Esophagus mucosa (tissue), 1 donor: ENCODE measurements at places on chromosomes 6 and 20. TPM values are rescaled to one million over a fixed set of nuclear protein-coding genes. Genes with fewer than 3 reads are reported as not detected.

- no peak for ATAC-seq
Observed at GRCh38 chr6:168125429-168126001, 46.5 kb upstream of the FRMD1 start.

GRCh38 chr6:53282741-53283140 is 66.0 kb downstream of the ELOVL5 start:
- no peak for ATAC-seq

GRCh38 chr6:102417368-102417998 is 1024.0 kb downstream of the GRIK2 start:
- no peak for ATAC-seq

GRCh38 chr6:79138146-79138545 is 60.1 kb upstream of the PHIP start:
- ATAC-seq, result no peak

DNA sequence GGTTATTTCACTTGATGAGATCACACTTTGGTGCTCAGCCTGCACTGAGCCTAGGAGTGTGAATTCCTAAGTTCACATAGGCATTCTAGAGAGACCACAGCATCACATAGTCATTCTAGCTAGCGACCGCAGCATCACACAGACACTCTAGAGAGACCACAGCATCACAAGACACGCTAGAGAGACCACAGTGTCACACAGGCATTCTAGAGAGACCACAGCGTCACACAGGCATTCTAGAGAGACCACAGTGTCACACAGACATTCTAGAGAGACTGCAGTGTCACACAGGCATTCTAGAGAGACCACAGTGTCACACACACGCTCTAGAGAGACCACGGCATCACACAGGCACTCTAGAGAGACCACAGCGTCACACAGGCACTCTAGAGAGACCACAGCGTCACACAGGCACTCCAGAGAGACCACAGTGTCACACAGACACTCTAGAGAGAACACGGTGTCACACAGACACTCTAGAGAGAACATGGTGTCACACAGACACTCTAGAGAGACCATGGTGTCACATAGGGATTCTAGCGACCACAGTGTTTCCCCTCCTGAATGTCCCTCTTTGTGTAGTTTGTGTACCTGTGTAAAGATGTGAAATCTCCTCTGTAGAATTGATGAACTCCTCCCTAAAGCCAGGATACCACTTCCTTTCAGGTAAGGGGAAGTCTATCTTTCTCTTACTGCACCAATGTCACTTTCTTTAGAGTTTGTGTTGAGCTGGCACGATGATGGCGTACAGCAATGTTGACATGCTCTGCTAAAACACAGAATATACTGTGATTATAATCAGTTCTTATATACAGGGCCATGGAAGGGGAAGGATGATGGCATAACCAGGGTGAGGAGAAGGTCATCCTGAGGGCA is 169.4 kb downstream of the ZDHHC14 start:
- no peak for ATAC-seq

GRCh38 chr20:62595069-62595468 is 47.2 kb upstream of the SLCO4A1 start:
- no peak for ATAC-seq

DNA sequence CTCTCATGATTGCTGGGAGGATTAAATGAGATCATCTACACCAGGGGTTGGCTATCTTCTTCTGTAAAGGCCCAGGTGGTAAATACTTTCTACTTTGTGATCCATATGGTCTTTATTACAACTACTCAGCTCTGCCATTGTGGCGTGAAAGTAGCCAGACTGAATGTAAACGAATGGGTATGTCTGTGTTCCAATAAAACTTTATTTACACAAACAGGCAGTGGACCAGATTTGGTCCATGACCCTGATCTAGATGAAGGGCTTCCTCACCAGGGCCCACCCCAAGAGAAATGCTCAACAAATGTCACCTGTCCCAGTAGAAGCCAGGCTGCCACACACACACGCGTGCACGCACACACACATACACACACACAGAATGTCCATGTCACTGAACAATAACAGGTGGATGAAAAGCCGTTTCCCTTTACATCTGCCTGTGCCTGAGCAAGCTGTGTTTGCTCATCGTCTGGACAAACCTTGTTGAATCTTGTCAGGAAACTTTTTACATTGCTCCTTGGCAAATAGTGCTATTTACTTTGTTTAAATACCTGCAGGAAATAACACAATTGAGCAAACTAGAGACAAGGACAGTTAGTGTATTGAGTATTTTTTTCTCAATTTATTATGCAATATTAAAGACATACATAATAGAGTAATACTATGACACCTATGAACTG is 114.3 kb downstream of the EYA2 start:
- peak; percentile 61 for ATAC-seq

DNA sequence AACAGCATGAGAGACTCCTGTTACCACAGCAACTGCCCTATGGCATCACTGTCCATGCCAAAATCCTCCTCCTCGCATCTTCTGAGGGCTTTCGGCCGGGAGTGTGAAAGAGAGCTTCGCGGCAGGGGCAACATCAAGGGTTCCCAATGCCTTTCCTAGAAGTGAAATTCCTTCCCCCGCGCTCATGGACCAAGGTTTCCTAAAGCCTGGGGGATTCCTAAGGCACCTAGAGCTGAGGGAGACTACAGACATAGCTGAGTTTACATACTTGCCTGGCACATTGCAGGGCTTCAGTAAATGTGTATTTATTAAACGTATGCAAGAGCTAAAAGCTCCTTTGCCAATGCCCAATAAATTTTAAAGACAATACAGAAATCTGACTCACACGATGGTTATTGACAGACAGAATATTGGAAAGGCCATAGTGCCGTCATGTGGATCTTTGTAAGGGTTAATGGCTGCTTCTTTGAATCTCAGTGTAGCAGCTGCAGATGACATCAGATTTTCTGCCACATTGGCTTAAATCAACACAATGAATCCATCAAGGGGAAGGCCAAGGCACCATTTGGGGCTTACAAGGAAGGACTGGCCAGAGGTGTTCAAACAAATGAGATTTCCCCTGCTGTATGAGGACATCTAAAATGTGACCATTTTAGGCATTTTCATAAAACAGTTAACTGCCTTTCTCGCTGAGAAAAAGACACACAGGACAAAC is 281.2 kb upstream of the JARID2 start:
- ATAC-seq, result no peak

DNA sequence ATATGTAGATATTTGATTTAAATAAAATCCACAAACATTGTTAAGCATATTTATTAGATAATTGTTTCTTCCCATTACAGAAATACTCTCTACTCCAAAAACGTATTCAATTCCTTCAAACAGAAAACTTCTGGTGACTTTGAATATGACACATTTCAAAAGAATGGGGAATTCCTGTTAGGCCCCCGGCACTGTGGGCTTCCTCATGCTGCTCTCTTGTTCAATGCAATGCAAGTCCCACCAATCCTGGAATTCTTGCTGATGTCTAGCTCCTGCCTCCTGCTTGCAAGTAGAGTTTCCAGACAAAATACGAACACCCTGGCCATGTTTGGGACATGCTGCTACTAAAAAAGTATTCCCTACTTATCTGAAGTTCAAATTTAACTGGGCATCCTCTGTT is 544.1 kb downstream of the QKI start:
- ATAC-seq, result no peak

DNA sequence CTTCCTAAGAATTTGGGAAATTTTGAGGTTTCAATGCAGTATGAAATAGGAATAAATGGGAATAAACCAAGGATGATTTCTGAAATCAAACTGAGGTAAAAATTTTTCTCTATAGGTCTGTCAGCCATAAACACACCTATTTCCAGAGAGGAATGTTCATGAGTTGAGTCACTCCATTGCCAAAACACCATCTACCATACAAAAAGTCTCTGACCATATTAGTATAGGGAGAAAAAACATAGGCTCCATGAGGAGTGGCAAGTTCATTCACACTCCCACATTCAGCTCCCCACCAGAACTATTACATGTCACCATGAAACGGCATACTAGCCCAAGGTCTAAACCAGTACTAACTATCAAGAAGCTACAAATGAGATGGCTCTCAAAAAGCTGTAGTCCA is 9.6 kb downstream of the ZNF318 start:
- ATAC-seq, result no peak

DNA sequence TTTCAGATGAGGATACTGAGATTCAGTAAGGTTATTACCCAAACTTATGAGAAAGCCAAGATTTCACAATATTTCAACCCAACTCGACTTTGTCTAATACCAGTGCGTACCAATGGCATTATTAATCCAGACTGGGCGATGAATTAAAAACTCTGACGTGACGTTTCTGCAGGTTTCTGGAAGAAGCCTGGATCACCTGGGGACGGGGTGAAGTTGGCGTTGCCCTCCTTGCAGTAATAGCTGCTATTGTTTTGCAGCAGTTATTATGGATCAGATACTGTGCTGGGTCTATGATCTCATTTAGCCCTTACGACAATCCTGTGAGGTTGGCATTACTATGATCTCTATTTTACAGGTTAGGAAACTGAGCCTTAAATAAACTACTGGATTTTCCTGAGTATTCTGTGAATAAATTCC is 569 bp upstream of the CDC5L start:
- ATAC-seq, result peak; percentile 14

GRCh38 chr6:11201015-11201414 is 31.5 kb downstream of the NEDD9 start:
- ATAC-seq, result no peak

DNA sequence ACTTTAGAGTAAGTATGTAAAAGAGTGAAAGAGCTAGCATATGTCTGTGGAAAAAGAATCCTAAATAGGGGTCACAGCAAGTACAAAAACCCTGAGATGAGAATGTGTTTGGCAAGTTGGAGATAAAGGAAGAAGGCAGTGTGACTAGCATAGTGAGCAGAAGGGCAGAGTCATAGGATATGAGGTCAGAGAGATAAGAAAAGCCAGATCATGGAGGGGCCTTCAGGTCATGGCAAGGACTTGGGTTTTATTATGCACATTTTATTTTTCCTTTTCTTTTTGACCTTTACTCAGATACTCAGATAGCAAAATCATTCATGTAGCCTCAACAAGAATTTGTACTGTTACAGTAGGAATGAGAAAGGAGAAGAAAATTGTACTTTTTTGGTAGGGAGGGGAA is 138.0 kb downstream of the GJA1 start:
- no peak for ATAC-seq

GRCh38 chr20:12891643-12892042 is 117.1 kb upstream of the SPTLC3 start:
- no peak for ATAC-seq

DNA sequence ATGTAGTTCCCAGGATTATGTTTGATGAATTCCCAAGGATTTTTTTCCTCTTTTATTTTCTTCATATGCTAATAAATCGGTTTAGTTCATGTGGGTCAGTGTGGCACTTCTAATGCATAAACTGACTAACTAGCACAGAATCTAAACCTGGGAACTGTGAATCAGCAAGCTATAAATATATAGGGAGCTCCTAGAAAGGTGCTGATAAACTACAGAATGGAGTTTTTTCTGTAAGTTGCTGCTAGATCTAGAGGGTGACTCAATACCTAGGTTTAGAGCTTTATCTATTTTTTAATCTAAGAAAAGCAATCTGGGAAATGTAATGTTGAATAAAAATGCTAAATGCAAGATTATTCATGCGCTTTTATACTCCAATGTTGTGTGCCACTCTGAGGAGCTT is 118.8 kb upstream of the PTCHD4 start:
- no peak for ATAC-seq

GRCh38 chr6:163457637-163458561 is 43.4 kb downstream of the QKI start:
- ATAC-seq, result peak; percentile 60

DNA sequence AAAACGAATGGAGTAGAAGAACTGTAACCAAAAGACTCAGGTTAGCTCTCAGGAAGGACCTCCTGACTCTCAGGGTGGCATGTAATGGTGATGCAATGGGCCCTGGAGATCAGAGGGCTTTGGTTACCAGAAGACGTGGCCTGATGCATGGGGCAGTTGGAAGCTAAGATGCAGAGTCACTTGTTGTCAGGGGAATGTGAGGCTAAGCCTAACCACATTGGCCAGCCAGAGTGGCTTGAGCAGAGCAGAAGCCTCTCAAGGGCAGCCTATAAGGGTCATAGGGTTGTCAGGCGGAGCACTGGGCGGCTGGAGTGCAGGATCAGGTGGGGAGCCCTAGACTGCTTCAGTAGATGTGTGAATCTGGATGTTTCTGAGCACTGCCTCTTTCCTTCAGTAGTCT is 5.9 kb downstream of the CNBD2 start:
- ATAC-seq, result peak; percentile 20

GRCh38 chr6:133894369-133894768 is 5.5 kb downstream of the TCF21 start:
- ATAC-seq, result no peak

DNA sequence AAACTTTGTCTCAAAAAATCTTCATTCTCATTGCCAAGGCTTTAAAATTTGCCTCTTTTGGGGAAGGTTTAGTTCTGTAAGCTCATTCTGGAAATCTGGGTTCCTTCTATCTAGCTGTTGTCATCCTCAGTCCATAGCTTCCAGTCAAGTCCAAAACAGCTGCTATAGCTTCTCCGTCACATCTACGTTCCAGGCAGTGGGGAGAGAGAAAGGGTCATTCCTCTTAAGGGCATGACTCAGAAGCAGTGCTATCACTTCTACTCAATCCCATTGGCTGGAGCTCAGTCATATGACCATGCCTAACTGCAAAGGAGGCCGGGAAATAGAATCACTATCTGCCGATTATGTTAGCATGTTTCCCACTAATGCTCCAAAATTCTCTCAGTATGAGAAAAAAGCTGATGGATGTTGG is 141.4 kb upstream of the PTPN1 start:
- ATAC-seq, result no peak

DNA sequence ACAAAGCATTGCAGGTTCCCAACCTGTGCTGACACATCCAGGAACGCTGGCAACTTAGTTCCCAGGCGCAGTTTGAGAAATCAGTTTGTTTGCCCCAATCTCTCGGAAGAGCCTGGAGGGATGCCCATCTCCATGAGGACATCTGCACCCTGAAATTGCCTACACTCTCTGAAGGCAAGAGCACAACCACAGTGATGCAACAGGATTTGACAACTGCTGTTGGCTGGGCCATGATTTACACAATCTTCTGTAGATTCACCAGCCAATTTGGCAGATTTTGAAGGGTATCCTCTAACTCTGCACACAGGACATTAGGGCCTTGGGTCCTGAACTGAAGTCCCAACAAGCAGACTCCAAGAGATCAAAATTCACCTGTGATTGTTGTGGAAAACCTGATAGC is 3.4 kb downstream of the APMAP start:
- ATAC-seq, result no peak

The FAM83C gene
- total RNA-seq, result 39.1 TPM

The LAMA4 gene
- 8.0 TPM for total RNA-seq

The CCN6 gene
- total RNA-seq, result not detected

The TAAR5 gene
- total RNA-seq, result not detected

The PKIB gene
- 0.88 TPM for total RNA-seq

The HCRTR2 gene
- total RNA-seq, result not detected

The NKX2-2 gene
- not detected for total RNA-seq

The LGSN gene
- not detected for total RNA-seq

The PTGIS gene
- total RNA-seq, result 2.9 TPM

The COL9A1 gene
- total RNA-seq, result not detected
